Ammon's horn (tissue), 1 donor: ENCODE measurements at places on chromosomes 11 and 22.

- DNase-seq, result peak; percentile 58
Measured at GRCh38 chr11:4459500-4459899, 10.4 kb downstream of the OR52K2 start.

DNA sequence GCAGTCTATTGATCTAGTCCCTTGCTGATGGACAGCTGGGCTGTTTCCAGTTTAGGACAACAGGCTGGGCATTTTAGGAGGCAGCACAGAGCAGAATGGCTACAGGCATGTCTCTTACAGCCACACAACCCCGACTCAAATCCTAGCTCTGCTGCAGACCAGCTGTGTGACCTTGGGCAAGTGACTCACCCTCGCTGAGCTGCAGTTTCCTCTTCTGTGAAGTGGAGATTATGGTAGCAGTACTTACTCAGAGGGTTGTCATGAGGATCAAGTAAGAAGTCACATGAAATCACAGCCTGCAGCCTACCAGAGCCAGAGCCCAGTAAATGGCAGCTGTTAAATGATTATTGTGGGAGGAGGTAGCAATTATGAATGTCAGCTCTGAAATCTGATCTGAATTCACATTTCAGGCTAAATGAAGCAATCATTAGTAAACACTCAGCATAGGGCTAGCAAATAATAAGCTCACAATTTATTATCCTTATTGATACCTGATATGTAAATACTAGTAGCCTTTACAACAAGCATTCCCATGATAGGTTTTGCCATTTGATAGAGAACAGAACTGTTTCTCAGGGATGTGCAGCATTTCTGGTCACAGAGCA lies 58.9 kb downstream of the MYEOV start:
- peak; percentile 22 for DNase-seq

- DNase-seq, result no peak
Measured at GRCh38 chr11:105149477-105149876, 9.9 kb upstream of the CARD18 start.

DNA sequence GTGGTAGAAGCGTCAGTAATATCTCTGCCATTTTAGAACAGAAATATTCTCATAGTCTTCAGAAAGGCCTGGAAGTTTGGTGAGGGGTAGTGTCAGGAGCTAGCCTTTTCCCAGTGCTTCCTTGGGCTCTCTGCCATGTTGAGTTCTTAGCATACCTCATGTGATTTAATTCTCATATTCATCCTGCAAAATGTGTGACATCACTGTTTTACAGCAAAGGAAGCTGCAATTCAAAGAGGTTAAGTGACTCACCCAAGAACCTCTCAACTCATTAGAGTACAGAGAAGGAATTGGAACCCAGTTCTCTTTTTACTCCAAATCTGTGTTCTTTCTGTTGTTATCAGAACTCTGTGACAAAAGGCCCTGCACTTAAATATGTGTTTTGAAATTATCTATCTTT lies 72.1 kb downstream of the RNF169 start:
- DNase-seq, result no peak
